ENCODE measurements at places on chromosomes 6 and 20.

DNA sequence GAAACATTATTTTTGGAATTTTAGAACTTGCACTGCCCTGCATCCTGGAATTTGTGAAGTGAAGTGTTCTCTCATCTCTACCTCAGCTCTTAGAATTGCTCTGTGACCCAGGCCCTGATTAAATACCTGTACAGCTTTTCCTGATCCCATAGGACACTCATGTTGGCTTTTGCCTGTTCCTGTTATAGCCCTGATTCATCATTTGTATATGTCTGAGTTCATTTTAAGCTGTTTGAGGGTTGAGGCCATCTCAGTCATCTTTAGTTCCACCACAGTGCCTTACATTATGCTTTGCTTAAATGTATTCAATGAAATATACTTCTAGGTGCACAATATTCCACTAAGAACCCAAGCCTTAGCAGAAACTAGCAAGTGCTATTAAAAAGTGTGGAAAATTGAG, 26.4 kb downstream of the ZFAND3 start:
- no peak for DNase-seq

DNA sequence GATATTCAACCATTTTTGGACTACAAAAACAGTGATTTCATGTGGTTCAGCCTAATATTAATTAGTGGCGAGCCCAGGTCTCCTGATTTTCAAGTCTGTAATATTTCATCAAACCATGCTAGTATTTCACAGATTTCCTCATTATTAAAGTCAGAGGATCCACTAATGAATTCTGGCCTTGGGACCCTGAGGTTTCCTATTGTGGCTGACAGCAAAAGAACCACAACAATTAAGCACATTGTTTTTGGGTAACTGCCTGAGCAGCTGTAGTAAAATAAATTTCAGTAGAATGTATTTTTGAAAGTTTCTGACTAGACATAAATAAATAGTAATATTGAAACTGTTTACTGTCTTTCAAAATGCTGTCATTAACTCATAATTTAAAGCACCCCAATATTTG, 630.7 kb upstream of the MMS22L start:
- DNase-seq: no peak

DNA sequence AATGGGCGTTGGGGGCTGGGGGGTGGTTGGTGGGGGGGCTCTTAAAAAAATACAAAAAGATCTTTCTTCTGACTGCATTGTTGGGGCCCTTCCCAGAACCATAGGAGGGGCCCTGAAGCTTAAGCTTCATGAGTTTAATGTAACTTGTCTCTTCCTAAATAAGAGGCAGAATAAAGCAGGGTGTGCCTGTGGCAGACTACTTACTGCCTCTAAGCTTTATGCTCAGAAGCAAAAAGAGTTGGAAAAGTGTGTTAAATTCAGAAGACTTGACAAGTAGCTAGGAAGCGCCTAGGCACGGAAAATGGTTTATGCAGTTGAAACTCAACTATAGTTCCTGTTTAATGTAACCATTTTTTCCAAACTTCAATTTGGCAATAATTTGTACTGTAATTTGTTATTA, 44.5 kb downstream of the TIAM2 start:
- DNase-seq: no peak

DNA sequence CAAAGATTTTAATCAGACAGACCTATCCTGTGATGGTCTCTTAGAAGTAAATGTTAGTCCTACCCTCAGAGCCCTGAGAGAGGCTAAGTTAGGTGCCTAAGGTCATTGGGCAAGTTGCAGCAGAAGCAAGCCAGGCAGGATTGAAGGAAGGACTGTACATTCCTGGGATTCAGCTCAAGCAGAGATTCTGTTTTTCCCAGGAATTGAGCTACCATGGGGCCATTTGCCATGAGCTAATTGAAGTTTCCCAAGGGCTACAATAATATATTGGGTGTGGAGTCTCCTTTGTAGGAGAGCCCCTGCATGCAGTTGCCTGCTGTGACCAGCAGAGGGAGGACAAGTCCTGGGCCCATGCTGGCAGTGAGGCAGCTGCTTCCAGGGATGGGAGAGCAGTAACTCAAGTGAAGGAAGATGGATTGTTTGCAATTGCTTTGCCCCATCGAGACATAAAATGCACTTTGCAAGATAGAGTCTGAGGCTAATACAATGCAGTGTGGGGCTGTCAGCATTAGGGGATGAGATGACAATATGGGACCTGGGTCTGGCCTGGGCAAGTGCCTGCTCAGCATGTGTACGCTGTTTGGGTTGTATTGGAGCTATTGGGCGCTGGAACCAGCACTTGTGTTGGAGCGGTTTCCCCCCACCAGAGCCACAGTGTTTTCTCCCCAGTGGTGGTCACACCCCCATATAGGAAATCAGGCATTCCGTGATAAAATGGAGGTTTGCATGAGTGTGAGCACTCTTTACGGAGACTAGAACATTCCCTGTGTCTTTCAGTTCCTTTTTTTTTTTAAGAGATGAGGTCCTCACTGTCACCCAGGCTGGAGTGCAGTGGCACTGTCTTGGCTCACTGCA, 27.9 kb downstream of the DNMT3B start:
- peak; percentile 59 for DNase-seq

GRCh38 chr6:37369321-37370201, 15.8 kb downstream of the RNF8 start:
- DNase-seq: no peak

GRCh38 chr6:167129159-167129558, 6.3 kb downstream of the CCR6 start:
- no peak for DNase-seq

GRCh38 chr20:62392077-62392418, 5.1 kb downstream of the RPS21 start:
- DNase-seq: no peak

DNA sequence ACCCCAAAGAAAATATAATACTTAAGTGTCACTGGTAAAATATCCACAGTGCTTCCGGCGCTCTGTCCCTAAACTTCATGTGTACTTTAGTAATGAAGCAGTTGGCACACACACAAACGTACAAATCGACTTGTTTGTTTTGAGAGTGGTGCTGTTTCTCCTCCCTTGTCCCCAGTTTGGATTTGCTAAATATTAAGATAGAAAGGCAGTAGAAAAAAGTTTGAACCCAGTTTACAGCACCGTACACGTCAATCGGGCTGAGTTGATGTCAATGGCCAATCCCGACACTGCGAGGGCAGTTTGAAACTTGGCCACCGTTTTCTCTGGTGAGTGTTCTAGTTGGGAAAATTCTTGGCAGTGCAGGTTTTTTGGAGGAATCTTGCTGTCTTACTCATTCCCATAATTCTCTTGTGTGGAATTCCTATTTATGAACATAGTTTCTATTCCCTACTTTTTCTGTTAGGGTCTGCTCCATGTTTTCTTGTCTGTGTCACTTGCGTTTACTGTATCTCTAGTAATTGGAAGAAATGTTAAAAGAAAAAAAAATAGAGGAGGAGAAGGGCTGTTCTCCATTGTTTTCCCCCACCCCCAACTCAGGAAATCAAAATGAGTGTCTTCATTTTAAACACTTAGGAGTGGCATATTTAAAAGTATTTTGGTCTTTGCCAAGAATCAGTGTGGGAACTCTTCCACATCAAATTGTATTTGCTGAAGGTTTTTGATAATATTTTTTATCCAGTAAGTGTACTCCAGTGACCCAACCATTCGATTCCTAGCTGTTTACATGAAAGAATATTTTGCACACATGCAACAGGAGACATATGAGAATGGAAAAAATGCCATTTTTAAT, 72.3 kb downstream of the OR2B2 start:
- DNase-seq: peak; percentile 56

DNA sequence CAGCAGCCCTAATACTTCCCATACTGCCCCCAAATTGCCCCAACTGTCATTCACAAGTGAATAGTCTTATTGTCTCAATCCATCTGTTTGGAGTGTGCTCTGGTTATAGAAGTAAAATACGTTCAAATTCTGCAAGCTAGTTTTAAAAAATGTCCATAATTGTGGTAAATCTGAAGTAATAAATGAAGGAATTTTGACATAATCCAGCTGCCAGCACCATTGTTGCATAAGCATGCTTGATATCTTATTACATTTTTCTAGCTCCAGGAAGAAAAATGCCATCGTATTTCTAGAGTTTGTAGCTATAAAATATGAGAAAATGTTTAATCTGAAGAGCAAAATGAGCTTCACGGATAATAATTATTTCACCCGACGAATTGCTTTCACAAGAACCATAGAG, 664.7 kb downstream of the RFPL4B start:
- peak; percentile 80 for DNase-seq

GRCh38 chr20:60465993-60466686, 507.9 kb downstream of the CDH26 start:
- DNase-seq: no peak

GRCh38 chr6:109024368-109024767, 70.3 kb downstream of the SESN1 start:
- peak; percentile 3 for DNase-seq

DNA sequence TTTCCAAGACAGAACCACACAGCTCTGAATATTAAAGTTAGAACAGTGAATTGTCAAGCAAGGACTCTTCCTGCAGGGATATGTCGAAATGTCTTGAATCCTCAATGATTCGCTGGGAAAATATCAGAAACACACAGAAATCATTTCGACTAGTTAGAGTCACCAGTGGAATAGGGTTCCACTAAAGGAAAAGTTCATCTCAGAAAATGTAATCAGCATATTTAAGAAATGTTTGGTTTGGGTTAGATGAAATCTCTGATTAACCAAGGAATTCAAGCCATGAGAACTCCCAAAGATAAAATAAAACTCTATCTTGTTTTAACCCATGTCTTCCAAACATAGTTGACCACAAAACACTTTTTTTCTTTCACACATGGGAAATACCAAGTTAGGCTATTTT, 621.0 kb upstream of the NRSN1 start:
- peak; percentile 50 for DNase-seq

DNA sequence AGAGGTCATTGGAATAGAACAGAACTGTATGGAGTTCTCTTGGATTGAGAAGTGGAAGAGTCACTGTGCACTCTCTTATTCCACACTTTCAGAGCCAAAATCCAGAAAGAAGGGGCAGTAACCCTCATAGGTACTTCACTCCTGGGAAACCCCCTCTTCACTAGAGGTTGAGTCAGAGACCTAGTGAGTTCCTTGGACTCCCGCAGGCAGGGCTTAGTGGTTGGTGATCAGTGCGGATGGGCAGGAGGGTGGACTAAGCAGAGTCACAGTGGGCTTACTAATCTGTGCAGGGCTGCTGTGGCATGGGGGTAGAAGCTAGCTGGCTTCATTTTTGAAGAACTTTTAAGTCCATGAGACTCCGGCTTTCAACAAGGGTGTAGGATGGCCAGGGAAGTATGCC, 95.0 kb upstream of the MLN start:
- no peak for DNase-seq

GRCh38 chr20:35742741-35743523, 872 bp upstream of the RBM39 start:
- no peak for DNase-seq

DNA sequence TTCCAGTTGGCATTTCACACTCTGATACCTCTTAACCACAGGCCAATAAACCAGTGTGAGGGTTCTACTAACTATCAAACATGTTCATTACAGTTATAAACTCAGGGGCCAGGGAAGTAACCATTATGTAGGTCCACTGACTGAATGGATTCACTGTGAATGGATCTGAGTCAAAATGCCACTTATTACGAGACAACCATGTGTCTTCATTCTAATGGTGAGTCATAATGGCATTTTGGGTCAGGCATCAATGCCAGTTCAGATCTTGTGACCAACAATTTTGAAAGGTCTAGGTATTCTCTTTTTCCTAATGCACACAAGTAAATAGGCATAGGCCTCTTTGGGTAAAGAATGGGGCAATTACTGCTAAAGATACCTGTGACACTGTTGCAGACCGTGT, 112.2 kb upstream of the HEY2 start:
- DNase-seq: no peak

DNA sequence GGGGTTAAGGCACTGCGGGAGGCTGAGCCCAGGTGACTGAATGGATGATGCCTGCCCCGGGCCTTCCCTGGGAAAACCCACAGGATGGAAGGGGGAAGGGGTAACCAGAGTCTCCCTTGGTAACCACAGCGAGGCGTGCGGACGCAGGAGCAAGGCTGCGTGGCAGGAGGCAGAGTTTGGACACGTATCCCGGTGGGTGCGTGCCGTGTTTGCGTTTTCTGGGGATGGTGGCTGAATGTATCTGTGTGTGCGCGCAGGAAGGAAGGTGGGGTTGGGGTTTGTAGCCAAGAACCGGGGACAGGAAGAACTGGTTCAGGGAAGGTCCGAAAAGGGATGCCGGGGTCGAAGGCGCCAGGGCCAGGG, 1.8 kb downstream of the MDGA1 start:
- DNase-seq: no peak

DNA sequence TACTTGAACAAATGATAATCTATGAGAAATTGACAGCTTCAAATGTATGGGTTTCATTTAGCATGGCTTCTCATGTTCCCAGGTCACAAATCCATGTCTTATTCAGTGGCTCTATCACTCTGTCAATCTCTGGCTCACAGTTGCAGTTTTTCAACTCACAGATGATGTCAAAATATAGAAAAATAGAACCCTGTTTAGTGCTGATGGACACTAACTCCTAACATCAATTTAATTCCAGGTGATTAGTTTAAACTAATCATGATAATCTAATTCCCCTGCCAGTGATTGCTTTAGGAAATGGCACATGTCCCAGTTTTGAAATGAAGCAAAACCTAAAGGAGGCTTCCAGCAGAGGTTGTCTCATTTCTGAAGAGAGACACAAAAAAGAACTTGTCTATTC, 13.0 kb downstream of the KHDC1 start:
- no peak for DNase-seq

GRCh38 chr6:82275686-82276085, 28.1 kb upstream of the IBTK start:
- no peak for DNase-seq

GRCh38 chr6:144361016-144361415, 75.9 kb downstream of the UTRN start:
- DNase-seq: no peak

DNA sequence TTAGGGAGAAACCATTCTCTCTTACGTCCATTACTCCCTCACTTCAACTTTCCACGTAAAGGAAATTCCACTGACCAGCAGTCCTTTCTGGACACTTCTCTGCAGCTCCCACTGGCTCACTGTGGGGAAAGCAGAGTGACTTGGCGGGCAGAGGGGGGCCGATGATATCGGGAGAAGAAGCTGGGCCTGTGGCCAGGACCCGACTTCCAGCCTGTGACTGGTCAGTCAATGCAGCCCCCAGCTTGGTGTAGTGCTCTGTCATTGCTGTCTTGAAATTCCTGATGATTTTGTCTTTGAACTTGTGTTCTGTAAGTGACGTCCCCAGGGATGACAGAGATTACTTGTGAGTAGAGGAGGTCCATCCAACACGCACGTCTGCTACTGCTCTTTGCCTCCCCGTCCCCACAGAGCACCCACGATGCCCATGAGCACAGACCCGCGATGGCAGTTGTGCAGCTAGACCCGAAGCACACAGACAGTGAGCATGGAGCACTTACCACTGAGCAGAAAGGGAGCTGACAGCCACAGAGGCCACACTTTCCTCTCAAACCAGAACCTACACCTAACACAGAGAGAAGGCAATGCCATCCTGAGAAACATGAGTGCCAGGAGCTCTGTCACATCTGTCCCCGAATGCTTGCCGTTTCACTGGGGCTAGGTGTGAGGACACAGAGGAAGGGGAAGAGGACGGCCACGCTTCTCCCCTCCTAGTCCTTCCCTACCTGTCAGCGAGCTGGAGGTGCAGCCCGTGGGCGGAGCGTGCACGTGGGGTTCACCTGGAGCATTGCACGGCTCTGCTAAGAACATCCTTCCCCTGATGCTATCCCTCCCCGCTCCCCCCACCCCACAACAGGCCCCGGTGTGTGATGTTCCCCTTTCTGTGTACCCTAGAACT, 25.7 kb downstream of the DACT2 start:
- no peak for DNase-seq
